GM10248 (cell line): ENCODE measurements at places on chromosomes 16 and 17.

- DNase-seq: no peak
Observed at GRCh38 chr16:56728980-56729734, 772 bp upstream of the NUP93 start.

DNA sequence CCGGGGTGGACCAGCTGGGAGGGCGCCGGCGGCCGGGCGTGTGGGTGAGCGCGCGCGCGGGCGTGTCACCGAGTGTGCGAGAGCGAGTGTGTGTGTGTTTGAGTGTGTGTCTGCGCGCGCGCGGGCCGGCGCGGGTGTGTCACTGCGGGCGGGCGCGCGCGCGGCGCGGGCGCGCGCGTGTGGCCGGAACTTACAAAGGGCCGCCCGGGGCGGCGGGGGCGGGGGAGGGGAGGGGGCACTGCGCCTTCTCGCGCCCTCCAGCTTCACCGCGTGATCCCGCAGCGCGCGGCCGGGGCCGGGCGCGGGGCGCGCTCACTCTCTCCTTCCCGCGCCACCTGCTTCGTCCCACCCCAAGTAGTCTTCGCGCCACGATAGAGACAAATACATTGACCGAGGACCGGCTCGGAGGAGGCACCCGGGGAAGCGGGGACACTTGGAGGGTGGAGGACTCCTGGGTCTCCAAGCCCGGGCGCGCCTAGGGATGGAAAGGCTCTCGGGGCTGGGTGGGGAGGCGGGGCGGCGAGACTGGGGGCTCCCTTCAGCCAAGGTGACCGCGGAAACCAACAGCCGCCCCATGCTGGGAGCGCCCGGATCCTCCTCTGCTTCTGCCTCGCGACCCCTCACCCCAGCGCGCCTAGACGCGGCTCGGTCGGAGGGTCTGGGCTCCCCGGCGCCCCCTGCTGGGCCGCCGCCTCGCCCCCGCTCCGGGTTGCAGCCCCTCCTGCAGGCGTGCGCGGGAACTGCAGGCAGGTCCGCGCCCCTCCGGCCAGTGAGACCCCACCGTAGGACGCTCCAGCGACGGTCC, at the start of gene SRCIN1:
TSS of gene SRCIN1 (minus strand) at position 112 of the 805 bp plus-strand sequence. CDS start 247 bp downstream, outside the sequence.
- peak; percentile 79 for DNase-seq

GRCh38 chr17:12053552-12053951, 32.9 kb downstream of the MAP2K4 start:
- no peak for DNase-seq

GRCh38 chr17:67671493-67671892, 46.2 kb upstream of the NOL11 start:
- no peak for DNase-seq

- DNase-seq: no peak
Observed at GRCh38 chr17:75750661-75751423, 14.2 kb downstream of the GALK1 start.

GRCh38 chr17:42893359-42893758, 7.2 kb upstream of the G6PC1 start:
- no peak for DNase-seq

DNA sequence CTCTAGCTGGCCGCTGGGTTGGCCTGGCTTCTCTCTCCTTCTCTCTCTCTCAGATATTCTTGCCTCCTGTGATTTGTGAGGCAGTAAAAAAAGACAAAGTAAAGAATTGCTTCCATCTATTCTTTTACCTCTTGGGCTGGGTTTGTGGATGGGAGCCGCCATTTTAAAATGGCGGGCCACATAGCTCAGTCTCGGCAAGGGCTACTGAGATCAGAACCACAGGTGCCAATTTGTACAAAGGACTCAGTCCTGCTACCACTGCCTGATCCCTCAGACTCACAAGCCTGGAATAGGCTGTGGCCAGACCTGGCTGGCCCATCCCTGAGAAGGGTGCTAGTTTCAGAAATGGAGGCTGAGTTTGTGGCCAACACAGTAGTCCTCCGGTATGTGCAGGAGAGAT, 24.1 kb downstream of the NOD2 start:
- DNase-seq: no peak

DNA sequence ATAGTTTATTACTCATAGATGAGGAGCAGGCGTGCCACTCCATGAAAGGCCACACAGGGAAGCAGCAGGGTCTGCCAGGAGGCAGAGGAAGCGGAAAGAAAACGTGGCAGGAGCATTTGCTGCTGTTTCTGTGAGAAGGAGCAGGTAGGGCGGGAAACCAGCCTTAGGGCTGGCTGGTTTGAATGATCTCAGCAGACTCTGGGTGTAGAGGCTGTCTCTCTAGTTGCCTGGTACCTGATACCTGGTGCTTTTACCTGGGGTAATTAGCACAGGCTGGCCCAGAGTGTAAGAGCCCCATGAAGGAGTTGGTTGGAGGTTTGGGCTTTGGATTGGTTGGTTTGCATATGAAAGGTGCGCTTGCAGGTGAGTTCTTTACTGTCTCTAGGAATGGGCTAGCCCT, 205.0 kb upstream of the CACNG3 start:
- no peak for DNase-seq

DNA sequence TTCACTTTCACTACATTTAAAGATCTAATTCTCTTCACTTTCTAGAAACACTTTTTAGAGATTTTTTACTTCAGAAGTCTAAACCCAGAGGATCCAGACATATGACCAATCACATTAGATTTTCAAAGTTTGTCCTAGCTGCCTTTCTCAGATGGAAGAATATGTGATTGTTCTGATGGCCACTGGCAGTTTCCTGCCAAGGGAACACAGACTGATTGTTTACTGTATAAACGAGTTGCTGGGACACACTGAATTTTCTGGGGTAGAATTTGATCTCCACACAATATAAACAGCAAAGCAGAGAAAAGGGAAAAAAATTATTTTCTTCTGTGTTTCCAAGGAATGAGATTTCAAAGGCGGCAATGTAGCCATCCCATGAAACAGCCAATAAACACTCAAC, 480.0 kb downstream of the TOX3 start:
- DNase-seq: no peak

GRCh38 chr17:801660-802059, 19.5 kb downstream of the MRM3 start:
- no peak for DNase-seq

GRCh38 chr16:64900517-64900916, 221.3 kb downstream of the CDH11 start:
- no peak for DNase-seq

- DNase-seq: no peak
Observed at GRCh38 chr17:78793415-78793814, 11.3 kb upstream of the CYTH1 start.

GRCh38 chr17:19799796-19800195, 51.7 kb upstream of the ALDH3A1 start:
- no peak for DNase-seq

DNA sequence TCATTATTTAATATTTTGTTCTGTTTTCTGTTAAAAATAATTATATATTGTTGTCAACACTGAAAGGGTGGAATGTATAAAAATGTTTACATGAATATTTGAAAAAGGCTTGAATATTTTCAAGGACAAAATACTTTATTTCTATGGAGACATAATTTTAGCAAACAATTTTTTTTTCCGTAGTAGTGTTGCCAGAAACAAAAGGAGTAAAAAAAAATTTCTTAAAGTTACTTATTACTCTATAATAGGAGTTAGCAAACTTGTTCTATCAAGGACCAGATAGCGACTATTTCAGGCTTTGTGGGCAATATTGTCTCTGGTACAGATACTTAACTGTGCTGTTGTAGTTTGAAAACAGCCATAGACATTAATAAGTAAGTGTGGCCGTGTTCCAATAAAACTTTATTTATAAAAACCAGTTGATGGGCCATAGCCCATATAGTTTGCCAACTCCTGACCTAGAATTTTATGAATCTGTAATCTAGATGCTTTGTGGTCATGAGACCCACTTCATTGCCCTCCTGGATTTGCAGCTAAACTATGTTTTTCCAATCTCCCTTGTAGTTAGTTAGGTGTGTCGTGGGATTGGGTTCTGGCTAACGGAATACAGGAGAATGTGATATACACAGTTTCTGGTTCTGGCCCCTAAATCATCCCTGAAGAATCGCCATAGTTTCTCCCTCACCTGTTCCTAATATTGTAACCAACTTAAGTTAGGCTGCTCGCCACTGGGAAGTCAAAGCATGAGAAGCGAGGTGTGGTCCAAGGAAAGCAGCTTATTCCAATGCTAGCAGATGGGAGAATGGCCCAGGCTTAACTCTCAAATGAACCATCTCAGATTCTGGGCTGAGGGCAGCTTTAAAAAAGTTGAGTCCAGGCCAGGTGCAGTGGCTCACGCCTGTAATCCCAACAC, 153.6 kb downstream of the ABCA8 start:
- no peak for DNase-seq

- DNase-seq: no peak
Observed at GRCh38 chr17:12047681-12048376, 27.2 kb downstream of the MAP2K4 start.

DNA sequence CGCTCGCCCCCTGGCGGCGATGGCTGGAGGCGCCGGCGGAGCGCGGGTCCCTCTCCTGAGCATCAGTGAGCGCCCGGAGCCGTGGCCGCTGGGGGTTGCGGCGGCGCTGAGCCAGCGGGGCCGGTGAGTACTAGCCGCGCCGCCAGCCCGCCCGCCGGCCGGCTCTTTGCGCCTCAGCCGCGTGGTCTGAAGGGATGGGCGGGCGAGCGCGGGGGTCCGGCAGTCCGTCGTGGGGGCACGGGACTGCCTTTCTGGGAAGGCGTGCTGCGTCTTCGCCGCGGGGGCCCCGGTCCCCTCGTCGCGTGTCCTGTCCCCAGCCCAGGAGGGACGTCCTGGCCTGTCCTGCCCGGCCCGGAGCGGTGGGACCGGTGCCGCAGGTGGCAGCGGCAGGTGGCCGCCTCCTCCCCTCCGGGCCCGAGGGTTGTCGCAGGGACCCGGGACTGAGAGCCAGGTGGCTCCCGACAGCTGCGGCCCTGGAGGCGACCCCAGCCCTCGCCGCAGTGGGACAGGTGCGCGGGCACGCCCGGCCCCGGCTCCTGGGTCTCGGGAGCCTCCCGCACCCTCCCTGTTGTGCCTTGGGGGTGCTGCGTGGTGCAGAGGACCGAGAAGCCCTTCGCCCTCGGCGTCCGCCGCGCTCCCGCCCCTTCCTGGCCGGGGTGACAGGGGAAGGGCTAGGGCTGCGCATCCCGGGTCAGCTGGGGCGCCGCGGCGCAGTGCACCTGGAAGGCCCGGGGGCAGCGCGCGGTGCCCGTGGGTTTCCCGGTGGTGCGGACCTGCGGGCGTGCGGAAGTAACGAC, at the start of gene SPECC1:
TSS of gene SPECC1 (plus strand) at position 58 of the 797 bp plus-strand sequence. CDS start 87,293 bp downstream, outside the sequence.
- peak; percentile 93 for DNase-seq

- DNase-seq: no peak
Observed at GRCh38 chr17:8140065-8141029, 11.9 kb downstream of the PER1 start.

DNA sequence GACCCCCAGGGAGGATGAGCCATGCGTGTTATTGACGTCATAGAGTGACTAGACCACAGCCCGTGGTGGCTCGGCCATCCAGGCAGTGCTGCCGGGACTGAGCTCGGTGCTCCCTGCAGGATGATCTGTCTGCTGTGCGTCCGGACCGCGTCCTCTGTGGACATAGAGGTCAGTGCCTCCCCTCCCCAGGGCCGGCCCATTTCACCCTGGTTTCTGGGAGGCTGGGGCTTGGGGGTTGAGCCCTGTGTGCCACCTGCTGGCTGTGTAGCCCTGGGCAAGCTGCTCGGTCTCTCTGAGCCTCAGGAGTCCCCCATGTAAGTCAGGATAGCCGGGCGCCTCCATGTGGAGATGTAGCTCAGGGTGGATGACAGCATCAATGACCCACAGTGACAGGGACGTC, 8.3 kb downstream of the TSC2 start:
- no peak for DNase-seq

DNA sequence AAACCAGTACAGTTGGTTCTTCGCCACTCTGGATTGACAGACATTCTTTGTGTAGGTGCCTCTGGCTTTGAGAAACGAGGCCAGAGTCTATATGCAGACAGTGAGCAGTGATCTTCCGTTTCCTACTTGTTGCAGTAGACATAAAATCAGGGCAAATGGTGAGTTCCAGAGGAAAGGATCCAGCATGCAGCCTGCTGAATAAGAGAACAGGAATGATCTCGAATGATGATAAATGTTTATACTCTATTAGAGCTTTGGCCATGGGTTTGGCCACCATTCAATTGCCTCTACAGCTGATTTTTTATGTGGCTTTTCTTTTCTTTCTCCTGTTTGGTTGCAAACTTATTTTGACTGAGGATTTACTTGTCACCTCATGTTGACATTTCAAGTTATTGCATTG, 286.7 kb downstream of the IRX3 start:
- DNase-seq: no peak

GRCh38 chr17:67452681-67453554, 75.8 kb downstream of the PITPNC1 start:
- DNase-seq: peak; percentile 34

DNA sequence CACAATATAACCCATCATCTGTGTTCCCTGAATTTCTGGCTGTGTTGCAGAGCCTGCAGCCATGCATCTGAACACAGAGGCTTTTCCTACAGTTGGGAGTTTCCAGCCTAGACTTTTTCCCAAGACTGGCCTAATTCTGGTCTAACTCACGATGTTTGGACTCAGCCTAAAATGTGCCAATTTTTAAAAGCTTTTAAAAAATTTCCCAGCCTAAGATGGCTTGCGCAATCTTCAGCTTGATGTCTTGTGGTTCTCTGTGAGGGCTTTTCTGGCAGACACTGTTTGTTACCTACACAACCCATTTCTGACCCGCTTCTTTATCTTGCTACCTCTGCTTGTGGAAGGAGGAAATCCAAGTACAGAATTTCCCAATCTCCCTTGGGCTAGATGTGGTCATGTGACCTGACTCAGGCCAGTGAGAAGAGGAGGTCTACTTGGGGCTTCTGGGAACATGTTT, 72.7 kb upstream of the GAS7 start:
- DNase-seq: no peak

- no peak for DNase-seq
Observed at GRCh38 chr17:16652847-16653366, 743 bp downstream of the ZNF624 start.

DNA sequence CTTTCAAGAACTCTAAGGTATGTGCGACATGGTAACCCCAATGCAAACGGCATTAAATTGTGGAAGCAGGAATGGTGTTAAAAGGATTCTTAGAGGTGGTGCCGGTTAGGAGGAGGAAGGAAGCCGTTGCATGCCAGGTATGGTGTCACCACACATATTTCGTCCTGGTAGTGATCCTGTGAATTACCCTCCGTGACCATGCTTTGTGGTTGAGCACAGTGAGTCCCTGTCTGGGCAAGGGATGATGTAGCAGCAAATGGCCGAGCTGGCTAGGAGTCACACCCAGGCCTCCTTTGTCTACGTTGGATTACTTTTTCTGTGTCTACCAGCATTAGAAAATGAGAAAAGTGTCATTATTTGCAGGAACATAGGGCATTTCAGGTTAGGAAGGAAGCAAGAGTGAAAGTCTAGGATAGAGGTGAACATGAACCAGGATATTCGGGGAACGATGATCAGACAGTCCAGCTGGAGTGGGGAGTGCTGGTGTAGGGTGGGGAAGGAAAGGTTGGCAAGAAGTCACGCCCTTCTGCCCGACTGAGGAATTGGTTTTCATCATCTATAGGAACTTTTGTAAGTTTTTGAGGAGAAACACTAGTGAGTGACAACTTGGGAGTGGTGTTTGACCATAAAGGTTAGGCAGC, 123.5 kb downstream of the PRKCA start:
- no peak for DNase-seq
